ENCODE measurements at places on chromosomes 2 and 18.
A peak's percentile ranks its signal among the peaks of the same experiment; 100 is the strongest.

DNA sequence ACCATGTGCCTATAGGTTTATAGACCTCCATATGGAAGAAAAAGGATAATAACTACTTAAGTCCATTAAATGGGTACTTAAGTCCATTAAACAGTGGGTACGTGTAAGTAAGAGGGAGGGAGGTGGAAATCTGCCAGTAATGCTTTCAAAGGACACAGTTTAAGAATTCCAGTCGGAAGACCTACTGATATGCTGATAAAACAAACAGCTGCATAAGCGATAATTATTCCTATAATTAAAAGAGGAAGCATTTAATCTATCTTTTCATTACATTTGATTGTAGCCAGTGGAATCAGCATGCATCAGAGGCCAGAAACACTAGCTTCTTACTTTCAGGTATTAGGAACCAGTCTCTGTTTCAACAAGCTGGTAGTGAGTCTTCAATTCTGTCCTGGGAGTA lies 96.4 kb upstream of the DDX18 start:
- no peak for DNase-seq

GRCh38 chr2:231614559-231615057 lies 21.9 kb downstream of the TEX44 start:
- DNase-seq: peak; percentile 71

GRCh38 chr2:119156891-119157773 lies 1.4 kb downstream of the C1QL2 start:
- no peak for DNase-seq

- no peak for DNase-seq
Observed at GRCh38 chr18:36628435-36629137, 200.2 kb downstream of the TPGS2 start.

DNA sequence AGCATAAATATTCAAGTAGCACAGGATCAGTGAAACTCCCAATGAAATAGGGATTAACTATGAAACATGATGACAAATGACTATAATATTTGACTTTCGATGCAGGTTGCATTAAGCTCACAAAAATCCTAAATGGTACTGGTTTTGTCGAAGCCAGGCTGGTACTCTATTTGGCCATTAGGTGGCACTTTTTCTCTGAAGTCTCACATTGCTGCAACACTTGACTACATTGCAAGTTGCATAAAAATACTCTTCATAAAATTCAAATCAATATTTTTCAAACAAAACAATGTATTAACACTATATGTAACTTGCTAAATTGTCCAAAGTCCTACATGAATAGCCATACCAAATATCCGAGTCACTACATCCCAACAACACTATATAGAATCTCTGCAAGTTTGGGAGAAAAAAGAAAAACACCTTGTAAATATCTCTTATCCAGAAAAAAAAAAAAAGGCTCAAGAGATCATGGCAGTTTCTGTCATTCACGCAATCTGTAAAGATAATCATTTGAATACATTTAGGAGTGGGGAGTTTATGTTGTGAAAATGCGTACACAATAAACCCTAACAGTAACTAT lies 9.5 kb downstream of the RTTN start:
- peak; percentile 68 for DNase-seq

- no peak for DNase-seq
Observed at GRCh38 chr18:23306822-23307221, 146.3 kb upstream of the RIOK3 start.

GRCh38 chr2:182754231-182754630 lies 38.2 kb downstream of the DNAJC10 start:
- no peak for DNase-seq
